Heart left ventricle (tissue), 16 donors: ENCODE measurements at places on chromosomes 13 and 19.

GRCh38 chr19:3062165-3063105, at the start of gene TLE5:
Gene TLE5 (minus strand): TSS chr19:3062495. CDS start chr19:3062200, 295 bp downstream.
- DNase-seq = peak; percentile 90

- no peak for DNase-seq
These were observed 413.4 kb downstream of the ZNF536 start for GRCh38 chr19:30785458-30786137.

DNA sequence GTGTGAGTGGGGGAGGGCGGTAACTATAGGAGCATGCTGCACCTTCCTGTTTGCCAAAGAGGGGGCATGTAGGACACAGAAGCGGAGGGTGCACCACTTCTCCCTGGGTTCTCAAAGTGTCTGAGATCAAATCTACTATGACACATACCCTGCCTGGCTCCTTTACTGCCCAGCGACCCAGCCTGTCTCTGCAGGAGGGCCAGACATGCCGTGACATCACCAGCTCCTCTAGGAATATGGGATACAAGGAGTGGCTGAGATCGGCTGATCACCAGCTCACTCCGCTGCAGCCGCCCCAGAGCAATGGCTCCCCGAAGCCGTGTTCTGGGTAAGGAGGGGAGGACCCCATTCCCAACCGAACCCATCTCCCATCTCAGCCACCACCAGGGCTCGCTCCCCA, 16.4 kb upstream of the IGFL1 start:
- no peak for DNase-seq

DNA sequence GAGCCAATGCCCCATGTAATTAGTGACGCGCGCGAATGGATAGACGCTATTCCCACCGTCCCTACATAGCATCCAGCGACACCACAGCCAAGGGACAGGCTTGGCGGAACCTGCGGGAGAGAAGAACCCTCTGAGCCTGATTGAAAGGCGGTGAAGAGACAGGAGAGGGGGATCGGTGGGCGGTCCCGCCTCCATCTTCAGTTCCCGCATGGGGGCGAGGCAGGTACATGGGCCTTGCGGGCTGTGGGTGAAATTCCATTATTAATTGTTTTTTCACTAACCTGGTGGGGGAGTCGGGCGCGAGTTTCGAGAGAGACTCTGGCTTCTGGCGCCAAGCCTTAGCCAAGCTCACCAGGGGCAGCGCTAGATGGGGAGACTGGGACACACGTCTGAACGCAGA, 8.4 kb upstream of the TEX101 start:
- no peak for DNase-seq

DNA sequence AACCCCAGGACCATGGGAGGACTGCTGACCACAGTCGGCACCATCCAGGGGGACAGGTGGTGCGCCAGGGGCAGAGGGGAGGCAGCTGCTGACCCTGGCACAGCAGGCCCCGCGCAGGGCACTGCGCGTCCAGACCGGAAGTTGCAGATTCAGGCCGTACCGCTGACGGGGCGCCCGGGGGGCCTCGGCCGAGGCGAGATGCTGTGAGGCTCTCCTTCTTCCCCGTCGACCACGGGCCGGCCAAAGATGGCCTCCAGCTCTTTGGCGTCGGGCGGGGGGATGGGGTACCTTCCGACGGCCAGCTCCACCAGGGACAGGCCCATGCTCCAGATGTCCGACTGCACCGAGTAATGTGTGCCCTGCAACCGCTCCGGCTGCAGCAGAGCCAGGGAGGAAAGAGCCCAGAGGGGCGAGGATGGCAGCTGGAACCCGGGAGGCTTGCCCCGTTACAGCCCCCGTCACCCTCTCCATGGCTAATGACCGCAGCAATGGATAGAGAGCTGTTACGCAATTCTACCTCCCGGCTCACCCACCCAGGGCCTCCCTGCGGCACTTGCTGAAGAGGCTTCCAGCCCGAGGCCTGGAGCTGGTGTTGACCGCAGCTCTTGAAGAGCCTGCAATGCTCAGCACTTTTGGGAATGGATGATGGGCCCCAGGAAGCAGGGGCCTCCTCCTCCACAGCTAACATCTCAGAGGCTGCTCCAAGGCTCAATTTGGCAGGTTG, 24.7 kb downstream of the MAP2K2 start:
- DNase-seq = no peak

DNA sequence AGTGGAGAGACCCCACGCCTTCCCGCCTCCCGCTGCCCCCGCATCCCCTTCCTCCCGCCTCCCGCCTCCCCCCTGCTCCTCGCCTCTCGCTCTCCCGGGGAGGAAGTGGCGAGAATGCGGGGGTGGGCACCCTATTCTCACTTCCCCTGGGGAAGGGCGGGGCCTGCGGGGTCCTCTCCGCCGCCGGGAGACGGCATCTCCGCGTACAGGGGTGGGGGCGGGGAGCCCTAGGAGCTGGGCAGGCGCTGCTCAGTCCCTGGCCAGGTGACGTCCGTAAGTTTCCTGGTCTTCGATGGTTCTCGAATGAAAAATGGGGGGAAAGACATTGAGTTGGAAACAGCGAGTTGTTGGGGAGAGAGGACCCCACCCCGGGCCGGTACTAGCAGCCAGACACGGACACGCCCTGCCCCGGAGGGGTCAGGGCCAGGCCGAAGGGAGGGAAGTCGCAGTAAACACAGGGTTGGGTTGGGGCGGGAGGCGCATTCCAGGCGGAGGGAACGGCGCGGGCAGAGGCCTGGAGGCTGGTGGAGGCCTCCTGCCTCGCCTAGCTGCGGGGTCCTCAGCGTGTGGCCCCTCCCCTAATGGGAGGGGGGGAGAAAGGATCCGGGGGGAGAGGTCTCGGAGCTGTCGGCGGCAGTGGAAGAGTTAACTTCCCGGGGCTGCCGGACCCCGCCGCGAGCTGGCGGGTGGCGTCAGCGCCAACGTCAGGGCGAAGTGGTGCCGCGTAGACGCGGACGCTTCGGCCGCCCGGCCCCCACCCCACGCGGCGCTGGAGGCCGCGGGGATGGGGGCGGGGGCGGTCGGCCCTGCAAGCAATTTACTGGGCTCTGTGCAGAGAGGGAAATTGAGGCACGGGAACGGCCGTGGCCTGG, 10.4 kb upstream of the JUND start:
- peak; percentile 93 for DNase-seq

DNA sequence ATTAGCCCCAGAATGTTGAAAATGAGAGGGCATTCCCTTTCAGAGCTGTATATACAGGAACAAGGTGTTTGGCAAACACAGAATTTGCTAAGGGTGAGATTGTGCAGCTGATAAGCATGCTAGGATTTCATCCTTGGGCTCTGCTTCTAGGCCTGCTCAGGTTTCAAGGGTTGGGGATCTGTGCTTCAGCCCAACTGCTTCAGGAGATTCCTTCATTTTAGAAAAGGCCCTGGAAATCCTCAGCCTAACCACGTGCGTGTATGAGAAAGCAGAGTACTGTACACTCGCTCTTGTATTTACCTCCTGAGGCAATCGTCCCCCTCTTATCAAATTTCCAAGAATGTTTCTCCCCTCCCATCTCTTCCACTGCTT, 291.6 kb upstream of the ARGLU1 start:
- DNase-seq = no peak

- DNase-seq = no peak
These were observed 265.8 kb downstream of the OXGR1 start for GRCh38 chr13:96728463-96728862.
